Stimulated activated CD4-positive, alpha-beta T cell treated with anti-CD3 and anti-CD28 coated beads, TNF-alpha, amount 100 ng/mL, for 24 hours (primary cell): ENCODE measurements at places on chromosomes 7 and 10.

DNA sequence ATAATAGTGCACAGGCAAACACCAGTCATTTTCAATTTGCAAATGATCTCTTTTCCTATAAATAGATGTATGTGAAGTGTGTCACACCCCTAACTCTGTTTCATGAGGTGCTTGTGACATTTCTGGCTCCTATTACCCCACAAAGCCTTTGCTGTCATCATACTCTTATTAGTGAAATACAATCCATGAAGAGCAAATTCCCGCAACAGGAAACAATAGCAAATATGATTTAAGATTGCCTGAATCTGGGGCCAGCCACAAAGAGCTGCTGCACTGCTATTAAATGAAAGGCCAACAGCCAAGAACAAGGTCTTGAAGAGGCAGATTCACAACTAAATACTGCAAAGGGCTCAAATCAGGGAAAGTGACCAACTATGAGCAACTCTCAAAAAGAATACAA, 96.3 kb upstream of the CAV2 start:
- DNase-seq, result no peak

- DNase-seq, result no peak
Measured at GRCh38 chr10:91525896-91526712, 106.8 kb downstream of the PPP1R3C start.

DNA sequence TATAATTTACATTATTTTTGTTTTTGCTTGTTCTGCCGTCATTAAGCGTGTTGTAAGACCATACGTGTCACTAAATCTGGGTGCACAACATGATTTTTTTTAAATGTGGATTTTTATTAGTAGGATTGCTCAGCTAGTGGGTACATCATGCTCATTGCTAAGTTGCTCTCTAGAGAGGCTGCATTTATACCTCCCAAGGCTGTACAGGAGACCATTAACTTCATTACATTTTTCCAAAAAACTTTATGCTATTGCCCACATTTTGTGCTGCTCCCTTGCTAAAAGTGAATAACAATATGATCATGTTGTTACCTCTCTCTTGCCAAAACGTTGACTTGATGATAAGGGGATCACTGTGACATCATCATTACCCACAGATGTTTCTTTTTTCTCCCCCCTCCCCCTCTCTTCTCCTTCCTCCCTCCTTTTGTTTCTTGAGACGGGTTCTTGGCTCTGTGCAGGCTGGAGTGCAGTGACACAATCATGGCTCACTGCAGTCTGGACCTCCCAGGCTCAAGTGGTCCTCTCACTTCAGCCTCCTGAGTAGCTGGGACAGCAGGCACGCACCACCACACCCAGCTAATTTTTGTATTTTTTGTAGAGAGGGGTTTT, 65.1 kb downstream of the BMPR1A start:
- DNase-seq, result no peak

DNA sequence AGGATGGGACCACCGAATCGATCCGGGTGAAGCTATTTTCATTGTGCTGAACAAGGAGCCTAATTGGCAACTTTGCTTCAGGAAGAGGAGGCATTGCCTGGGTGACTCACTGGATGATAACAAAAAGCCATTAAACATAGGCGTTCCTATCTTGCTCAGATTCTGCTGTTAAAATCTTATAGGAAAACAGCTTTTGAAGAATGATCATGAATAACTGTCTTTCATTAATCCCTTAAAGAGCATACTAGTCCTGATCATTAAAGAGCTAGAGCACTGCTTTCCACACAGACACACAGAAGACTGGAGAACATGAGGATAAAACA, 174.2 kb upstream of the IMMP2L start:
- no peak for DNase-seq

DNA sequence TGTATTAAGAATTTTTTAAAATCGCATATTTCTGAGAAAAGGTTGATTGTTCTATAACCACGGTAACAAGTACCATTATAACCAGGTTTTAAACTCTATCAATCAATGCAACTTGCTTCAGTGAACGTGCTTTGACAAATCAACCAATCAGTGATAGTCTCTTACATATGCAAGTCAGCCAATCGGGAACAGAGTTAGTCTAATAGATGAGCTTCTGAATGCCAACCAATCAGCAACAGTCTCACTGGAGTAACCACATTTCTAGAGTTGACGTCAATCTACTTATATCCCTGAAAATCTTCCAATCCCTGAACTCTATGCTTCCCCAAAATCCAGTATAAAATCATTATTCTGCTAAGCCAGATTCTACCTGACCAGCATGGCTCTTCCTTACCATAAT, 44.7 kb upstream of the TRUB1 start:
- no peak for DNase-seq

GRCh38 chr10:73916761-73917470, 6.0 kb downstream of the PLAU start:
- DNase-seq, result no peak

GRCh38 chr7:159144758-159145489, at the start of gene VIPR2:
Gene VIPR2, minus strand, starts transcription at chr7:159144867. Its CDS starts 96 bp downstream, at chr7:159144771.
- no peak for DNase-seq

GRCh38 chr10:88978463-88978862, 12.1 kb upstream of the FAS start:
- DNase-seq, result no peak

- no peak for DNase-seq
Measured at GRCh38 chr10:113600569-113600968, 47.7 kb downstream of the HABP2 start.

- DNase-seq, result no peak
Measured at GRCh38 chr7:143289421-143289820, 1.3 kb downstream of the CASP2 start.

GRCh38 chr7:947391-948210, 6.9 kb downstream of the ADAP1 start:
- no peak for DNase-seq

GRCh38 chr7:70935854-70936253, 196.1 kb upstream of the GALNT17 start:
- no peak for DNase-seq

GRCh38 chr7:47266131-47266706, 315.7 kb downstream of the TNS3 start:
- DNase-seq, result peak; percentile 17

DNA sequence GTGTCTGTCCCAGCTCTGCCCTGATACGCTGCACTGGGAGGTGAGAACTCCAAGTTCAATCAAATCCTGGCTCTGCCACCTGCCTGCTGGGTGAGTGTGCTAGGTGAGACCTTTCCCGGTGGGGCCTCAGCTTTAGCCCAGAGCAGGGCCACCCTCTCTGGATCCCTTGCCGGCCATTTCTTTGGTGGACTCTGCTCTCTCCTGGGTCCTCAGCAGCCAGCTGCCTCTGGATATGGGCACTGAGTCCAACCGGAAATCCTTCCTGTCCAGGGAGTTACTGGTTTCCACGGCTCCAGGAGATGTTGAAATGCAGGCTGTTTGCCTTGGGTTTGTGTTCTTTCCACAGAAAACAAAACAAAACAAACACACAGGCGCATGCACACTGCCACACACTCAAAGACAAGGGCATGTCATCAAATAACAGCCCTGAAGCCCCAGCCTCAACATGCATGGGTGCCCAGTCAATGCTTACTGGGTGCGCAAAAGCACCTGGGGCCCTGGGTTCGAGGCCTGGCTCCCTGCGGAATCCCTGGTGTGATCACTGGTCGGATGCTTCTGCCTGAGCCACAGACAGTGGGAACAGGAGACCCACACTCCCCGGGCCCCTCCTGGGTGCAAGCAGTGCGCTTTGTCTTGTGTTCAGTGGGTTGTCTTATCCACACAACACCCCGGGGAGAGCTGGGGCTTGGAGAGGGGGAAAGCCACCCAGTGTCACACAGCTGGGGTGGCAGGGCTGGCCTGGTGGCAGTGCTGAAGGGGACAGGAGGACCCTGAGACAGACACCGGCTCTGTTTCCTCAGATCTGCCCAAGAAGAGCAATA, 33.1 kb downstream of the PPIF start:
- DNase-seq, result no peak

GRCh38 chr10:130492266-130492934, 356.2 kb downstream of the GLRX3 start:
- no peak for DNase-seq

GRCh38 chr7:117009705-117010361, 56.5 kb downstream of the ST7 start:
- DNase-seq, result no peak

DNA sequence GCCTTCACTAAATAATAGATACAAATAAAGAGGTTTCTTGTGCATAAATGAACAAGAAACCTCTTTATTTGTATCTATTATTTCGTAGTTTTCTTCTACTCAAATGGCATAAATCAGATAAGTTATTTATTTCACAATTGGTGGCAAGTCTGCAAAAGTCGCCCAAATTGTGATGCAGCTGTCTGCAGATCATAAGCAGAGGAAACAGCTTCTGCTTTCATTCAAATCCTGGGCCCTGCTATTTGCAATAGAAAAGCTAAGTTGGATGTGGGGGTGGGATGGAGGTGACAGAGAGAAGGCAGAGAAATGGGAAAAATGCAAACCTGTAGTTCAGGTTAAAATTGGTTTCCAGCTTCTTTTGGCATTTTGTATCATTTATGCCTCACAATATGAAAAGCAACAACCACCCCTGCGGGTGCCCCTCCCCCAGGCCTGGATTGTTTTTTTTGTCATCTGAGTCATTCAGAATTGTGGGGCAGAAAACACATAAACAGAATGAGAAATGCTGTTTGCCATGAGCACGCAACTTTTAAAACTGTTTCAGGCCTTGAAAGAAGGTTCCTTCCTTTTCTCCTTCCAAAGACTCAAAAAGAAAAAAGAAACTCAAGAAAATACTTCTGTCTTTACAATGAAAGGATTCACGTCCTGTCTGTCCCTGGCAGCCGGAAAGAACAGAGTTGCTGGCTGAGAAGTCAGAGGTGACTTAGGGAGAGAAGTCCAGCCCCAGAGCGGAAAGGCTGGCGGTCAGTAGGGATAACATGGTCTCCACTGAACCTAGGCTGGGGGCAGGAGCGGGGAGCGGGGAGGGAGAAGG, 132.9 kb downstream of the BAMBI start:
- DNase-seq, result no peak

GRCh38 chr7:128453836-128454804, 1.6 kb upstream of the HILPDA start:
- DNase-seq, result no peak

DNA sequence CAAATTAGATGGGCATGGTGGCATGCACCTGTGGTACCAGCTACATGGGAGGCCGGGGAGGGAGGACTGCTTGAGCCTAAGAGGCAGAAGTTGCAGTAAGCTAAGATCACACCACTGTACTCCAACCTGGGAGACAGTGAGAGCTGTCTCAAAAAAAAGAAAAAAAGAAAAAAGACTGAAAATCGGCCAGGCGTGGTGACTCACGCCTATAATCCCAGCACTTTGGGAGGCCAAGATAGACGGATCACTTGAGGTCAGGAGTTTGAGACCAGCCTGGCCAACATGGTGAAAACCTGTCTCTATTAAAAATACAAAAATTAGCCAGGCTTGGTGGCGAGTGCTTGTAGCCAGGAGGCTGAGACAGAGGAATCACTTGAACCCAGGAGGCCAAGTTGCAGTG, 11.9 kb downstream of the RNF216 start:
- no peak for DNase-seq

DNA sequence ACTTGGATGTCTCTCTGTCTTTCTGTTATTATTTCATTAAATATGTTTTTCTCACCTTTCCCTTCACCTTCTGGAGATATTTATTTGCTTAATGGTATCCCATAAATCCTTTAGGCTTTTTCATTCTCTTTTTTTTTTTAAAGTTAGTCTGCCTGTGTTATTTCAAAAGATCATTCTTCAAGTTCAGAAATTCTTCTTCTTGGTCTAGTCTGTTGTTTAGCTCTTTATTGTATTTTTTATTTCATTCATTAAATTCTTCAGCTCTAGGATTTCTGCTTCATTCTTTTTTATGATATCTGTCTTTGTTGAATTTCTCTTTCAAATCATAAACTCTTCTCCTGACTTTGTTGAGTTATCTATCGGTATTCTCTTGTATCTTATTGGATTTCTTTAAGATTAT, 312.1 kb upstream of the KAT6B start:
- DNase-seq, result no peak

DNA sequence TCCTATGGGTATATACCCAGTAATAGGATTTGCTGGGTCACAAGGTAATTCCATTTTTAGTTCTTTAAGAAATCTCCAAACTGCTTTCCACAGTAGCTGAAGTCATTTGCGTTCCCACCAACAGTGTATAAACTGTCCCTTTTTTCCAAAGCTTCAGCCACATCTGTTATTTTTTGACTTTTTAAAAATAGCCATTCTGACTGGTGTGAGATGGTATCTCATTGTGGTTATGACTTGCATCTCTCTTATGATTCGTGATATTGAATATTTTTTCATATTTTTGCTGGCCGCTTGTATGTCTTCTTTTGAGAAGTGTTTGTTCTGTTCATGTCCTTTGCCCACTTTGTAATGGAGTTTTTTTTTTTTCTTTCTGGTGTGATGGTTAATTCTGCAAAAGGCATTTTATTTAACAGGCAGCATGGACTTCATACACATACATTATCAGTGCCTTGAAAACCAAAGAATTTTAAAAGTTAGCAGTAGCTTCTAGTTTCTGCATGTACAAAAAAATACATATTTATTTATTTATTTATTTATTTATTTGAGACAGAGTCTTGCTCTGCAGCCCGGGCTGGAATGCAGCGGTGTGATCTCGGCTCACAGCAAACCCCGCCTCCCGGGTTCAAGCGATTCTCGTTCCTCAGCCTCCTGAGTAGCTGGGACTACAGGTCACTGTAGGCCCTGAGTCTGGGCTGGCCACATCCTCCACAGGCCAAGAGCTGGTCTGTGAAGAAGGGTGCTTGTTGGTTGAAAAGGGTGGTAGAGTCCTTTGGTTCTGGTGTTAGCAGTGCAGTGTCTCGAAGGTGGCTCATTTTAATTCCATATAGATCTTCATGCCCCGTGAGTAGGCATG, 32.3 kb downstream of the AGR3 start:
- DNase-seq, result no peak

DNA sequence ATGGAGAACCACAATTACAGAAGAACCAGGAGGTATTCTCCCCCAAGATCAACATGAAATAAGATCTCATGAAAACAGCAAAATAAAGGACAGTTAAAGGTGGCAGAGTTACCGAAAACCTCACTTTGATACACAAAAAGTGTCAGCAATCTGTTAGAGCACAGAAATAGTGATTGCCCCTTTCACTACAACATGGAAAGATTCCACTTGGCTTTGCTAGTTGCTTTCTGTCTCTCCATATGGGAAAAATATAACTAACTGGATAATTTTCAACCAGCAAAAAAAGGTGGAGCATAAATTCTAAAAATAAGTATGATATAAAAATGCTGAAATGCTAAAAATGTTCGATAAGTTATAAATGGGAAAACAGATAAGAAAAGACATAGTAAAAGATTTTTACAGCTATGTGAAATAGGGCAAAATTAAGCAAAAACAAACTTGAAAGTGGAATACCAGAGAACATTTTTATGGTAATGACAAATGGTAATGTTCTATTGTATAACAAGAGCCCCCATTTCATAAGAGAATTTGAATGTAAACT, 90.2 kb downstream of the GPR85 start:
- DNase-seq, result no peak

GRCh38 chr7:116588225-116588624, 63.4 kb downstream of the CAV1 start:
- no peak for DNase-seq

GRCh38 chr7:44706788-44707557, 41.7 kb upstream of the ZMIZ2 start:
- DNase-seq, result no peak
